Activated naive CD4-positive, alpha-beta T cell (primary cell): ENCODE measurements at places on chromosomes 5 and 9.

DNA sequence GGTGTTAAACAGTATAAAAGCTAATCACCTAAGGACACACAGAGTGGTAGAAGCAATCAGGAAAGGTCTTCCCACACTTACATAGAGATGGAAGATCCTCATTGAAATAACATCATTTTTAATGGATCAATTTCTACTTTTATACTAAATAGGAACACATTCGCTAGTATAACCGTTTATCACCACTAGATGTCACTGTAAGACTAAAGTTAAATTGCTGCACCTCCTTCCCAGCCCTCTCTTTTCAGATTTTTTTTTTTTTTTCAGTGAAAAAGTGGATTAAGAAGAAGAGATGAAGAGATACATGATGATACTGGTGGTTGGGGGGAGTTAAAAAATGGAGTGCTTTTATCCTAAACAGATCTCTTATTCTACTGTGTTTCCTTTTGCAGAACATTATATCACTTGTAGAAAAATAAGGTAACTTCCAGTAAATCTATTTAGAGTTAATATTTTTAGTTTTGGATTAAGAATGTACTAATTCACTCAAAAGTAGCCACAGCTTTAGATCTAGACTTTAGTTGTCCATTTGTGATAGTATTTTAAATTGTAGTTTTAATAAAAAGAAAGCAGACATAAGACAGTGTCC lies 116.9 kb upstream of the ARRDC3 start:
- DNase-seq: no peak

- no peak for DNase-seq
Measured at GRCh38 chr9:129885018-129885669, 49.9 kb downstream of the USP20 start.

- DNase-seq: no peak
Measured at GRCh38 chr5:61623401-61624069, 291.5 kb downstream of the ZSWIM6 start.

GRCh38 chr5:57862471-57862911 lies 379.9 kb upstream of the ACTBL2 start:
- DNase-seq: no peak

DNA sequence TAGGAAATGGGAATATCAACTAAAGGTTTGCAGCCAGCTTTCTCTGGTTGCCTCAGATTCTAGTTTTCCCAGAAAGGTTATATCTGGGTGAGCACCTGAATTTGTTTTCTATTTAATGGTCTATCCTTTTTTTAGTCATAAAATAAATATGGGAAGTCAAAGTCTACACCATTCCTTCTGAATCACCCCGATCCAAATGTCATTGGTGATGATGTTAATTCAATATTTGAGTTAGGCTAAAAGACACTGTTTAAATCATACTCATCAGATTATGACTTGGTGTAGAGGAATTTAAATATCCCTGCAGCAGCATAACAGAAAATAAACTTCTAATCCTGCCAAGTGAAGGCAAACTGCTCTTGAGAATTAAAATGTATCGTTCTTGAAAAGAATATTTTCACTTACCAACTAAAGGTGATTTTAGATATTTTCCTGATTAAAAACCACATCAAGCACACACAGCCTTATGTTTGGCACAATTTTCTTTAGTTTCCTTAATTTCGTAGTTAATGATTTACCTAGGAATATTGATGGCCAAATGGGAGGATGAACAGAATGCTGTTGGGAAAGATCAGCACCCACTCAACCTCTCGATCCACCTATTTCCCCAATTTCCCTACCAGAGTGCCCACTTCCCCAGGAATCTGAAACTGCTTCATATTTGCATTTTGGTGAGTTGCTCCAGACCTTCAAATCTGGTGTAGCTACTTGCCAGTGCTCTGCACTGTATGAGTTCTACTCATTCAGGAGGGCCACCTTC lies 103.1 kb upstream of the TSLP start:
- no peak for DNase-seq

GRCh38 chr9:10835791-10836463 lies 223.1 kb upstream of the PTPRD start:
- no peak for DNase-seq

- DNase-seq: no peak
Measured at GRCh38 chr9:77291714-77292113, 114.4 kb downstream of the VPS13A start.

GRCh38 chr5:114948363-114948762 lies 221.3 kb downstream of the TRIM36 start:
- no peak for DNase-seq

GRCh38 chr5:5798462-5798861 lies 376.0 kb downstream of the ICE1 start:
- no peak for DNase-seq

- DNase-seq: no peak
Measured at GRCh38 chr5:125375143-125375542, 628.7 kb upstream of the ZNF608 start.
